ENCODE measurements at places on chromosomes 13 and 19.

DNA sequence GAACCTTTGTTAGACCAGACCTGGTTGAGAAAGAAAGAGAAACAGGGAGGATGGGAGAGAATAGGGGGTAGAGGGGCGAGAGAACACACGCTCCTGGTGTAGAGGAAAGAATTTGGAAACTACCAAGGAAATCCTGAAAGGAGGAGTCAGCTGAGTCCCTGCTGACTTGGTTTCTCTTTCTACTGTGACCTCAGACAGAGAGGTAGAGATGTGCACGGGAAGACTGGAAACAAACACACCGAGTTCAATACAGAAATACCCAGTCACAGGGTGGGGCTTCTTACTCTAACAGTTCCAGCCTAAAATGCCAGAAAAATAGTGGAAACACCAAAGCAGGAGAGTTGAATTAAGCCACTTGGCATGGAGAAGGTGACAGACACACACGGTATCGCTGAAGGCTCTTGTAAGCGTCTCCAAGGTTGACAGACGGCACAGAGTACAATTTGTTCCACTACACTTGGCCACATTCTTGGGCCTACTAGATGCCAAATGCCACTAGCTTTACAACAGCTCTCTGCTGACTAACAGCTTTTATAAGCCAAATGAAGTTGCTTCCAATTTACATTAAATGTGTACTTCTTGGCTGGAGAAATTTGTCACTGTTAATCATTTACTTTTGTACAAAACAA lies 28.1 kb downstream of the LATS2 start:
- DNase-seq, result no peak

DNA sequence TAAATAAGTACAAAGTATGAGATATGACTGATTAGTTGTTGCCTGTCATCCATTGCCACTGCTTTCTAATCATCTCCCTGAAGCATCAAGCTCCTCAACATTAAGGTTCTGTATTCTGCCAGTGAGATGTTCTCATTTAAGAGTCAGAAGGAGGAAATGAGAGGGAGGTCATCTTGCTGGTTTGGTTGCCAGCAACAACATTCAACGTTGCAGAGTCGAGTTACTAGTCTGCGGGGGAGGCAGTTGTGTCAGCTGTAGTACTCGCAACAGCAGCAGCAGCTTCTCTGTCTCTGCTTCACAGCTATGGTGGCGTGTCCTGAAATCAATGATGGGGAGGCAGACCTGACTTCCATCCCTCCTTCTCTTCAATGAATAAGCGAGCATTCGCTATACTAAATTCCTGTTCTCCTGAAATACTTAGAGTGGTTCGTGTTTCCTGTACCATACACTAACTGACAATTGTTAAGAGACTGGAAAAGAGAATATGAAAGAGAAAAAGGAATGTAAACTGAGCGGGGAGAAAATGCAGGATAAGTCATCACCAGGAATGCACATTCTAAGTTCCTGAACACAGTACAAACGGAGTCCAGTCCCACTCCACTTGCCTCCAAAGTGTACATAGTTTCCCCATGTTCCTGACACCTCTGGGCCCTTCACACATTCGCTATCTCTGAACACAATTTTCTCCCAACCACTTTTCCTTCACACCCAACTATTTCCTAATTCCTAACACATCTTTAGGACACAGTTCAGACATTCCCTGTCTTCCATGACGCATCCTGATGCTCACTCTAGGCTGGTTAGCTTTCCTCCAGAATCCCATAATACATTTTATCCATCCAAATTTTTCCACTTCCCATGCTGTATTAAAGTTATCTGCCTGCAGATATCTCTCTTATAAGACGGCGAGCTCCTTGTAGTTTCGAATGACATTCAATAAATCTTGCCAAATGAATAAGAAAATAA lies 263.0 kb downstream of the KLF12 start:
- DNase-seq, result no peak

DNA sequence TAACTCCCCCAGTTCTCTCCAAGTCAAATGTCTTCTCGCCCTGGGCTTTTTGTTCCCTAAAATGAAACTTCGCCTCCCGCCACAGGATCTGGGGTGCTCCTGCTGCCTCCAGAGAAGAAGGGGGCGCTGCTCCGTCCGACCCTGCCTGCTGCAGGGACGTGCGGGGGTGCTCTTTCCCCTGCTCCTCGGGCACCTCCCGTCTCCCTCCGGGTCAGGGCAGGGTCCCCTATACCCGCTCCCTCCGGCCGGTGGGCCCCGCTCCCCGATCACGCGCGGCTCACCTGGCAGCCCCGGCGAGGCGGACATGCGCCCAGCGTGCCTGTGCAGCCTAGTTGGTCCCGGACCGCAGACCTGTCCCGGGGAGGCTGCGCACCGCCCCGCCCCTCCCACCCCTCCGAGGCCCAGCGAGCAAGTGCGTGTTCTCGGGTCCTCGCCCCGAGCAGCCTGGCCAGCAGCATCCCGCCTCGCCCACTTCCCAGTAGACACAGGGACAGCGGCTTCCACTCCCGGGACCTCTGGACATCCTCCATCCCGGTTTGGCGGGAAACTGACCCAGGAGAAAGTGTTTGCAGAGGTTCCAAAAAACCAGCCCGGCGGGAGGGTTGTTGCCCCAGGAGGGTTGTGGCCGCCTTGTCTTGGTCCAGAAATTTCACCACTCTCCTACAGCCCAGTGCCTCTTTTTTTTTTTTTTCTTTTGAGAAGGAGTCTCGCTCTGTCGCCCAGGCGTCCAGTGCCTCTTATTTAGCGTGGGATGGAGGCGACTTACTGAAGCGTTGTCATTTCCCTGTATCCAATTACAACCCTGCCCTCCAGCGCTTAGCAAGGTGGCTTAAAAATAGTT lies at the start of gene OXGR1:
TSS of gene OXGR1 (minus strand) at position 460 of the 841 bp plus-strand sequence. CDS start 6,717 bp downstream, outside the sequence.
- DNase-seq, result no peak

DNA sequence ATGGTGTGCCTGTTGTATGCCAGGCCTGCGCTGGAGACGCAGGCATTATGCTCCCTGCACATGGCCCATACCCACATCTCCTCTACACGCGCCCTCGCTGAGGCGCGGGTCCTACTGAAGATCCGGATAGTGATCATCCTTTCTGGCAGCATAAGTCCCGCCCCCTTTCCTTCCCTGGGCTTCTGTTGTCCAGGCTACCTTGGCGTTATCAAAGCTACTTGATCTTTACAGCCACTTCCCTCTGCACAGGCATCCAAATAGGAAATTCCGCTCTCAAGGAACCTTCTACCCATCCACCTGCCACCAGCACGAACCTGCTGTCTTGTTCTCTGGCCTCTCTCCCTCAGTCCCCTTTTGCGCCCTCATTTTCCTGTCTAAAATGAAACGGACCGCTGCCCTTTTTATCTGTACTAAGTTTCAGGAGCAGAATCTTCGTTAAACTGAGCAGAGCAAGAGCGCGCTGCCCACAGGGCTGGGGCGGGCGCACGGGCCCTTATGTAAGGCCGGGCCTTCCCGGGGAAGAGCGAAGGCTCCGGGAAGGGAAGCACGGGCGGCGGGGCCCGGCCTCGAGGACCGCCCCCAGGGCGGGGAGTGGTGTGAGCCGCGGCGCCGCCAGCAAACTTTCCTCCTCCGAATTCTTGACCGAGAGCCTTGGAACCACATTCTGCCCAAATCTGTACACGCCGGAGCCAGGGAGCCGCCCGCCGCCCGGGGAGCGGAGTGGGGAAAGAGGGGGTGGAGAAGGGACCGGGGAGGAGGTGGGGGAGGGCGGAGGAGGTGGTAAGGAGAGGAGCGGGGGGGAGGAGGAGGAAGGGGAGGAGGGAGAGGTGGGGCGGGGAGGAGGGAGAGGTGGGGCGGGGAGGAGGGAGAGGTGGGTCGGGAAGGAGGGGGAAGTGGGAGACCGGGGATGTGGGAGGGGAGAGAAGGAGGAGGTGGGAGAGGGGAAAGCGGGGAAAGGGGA lies 920 bp upstream of the UBE2L5 start:
- DNase-seq, result no peak

GRCh38 chr13:50523307-50523706 lies 320.2 kb downstream of the DLEU7 start:
- no peak for DNase-seq

- no peak for DNase-seq
These were observed 17.3 kb downstream of the PLD3 start for GRCh38 chr19:40365613-40366401.

- DNase-seq, result no peak
These were observed 10.6 kb downstream of the RPS9 start for GRCh38 chr19:54211235-54211634.

- no peak for DNase-seq
These were observed 92.0 kb downstream of the ZNF536 start for GRCh38 chr19:30464162-30464561.

DNA sequence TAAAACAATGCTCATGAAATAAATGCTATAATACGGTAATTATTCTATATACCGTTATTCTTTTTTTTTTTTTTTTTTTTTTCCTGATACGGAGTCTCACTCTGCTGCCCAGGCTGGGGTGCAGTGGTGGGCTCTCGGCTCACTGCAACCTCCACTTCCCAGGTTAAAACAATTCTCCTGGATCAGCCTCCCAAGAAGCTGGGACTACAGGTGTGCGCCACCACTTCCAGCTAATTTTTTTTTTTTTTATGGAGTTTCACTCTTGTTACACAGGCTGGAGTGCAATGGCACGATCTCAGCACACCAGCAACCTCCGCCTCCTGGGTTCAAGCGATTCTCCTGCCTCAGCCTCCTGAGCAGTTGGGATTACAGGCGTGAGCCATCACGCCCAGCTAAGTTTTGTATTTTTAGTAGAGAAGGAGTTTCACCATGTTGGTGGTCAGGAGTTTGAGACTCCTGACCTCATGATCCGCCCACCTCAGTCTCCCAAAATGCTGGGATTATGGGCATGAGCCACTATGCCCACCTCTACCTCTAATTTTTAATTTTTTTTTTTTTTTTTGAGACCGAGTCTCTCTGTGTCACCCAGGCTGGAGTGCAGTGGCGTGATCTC lies 6.9 kb downstream of the PPP1R15A start:
- no peak for DNase-seq

- no peak for DNase-seq
These were observed 50.7 kb upstream of the DIAPH3 start for GRCh38 chr13:60214213-60215055.

GRCh38 chr13:92806215-92806614 lies 420.4 kb upstream of the GPC6 start:
- DNase-seq, result no peak

Measured in KG1 (cell line).